ENCODE measurements at places on chromosomes 6 and 20.

GRCh38 chr6:113923526-113923925 is 47.4 kb downstream of the HDAC2 start:
- DNase-seq: no peak

- DNase-seq: no peak
Observed at GRCh38 chr20:36490191-36490590, 51.1 kb upstream of the MYL9 start.

DNA sequence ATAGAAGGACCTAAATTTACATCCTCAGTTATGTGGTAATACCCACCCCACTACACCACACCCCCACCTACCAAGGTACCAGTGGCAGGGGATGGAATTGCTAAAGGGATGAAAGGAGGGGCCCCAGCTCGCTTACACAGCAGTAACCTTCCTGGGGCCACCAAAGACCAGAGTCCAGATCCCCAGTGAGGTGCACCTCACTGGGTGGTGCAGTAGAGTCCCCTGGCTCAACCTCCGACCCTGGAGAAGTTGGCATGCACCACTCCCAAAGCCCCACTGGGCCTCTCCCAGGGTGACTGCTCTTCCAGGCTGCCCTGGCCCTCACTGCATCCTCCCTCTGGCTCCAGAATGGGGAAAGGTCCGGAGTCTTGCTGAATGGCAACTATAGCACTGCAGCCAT is 816 bp downstream of the UNC5CL start:
- no peak for DNase-seq

DNA sequence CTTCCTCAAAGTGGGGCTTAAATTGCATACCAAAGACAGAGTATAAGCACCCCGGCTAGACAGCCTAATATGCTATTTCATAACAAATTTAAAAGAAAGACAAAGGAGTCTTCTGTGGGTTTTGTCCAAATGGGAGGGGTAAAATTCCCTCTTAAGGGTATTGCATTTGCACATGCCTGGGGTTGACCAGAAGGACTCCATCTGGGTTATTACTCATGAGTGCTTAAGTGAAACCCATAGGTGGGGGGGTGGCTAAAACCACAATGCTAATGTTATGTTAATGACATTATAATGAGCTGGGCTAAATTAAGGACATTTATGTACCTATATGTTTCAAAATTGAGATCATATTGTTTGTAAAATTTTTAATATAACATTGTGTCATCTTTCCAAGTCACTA is 15.0 kb downstream of the IMPG1 start:
- no peak for DNase-seq

DNA sequence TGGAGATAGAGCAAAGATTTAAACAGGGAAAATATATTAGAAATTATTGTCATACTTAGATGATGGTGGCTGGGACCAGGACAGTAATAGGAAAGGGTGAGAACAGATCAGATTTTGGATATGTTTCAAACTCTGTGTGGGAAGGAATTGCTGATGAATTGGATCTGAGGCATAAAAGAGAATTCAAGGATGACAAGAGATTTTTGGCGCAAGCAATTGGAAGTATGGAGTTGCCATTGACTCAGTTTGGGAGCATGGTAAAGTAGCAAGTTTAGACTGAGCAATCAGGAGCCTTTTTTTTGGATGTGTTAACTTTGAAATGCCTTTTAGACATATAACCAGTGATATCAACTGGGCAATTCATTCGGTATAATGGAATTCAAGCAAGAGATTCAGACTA is 14.4 kb downstream of the TAB2 start:
- no peak for DNase-seq

DNA sequence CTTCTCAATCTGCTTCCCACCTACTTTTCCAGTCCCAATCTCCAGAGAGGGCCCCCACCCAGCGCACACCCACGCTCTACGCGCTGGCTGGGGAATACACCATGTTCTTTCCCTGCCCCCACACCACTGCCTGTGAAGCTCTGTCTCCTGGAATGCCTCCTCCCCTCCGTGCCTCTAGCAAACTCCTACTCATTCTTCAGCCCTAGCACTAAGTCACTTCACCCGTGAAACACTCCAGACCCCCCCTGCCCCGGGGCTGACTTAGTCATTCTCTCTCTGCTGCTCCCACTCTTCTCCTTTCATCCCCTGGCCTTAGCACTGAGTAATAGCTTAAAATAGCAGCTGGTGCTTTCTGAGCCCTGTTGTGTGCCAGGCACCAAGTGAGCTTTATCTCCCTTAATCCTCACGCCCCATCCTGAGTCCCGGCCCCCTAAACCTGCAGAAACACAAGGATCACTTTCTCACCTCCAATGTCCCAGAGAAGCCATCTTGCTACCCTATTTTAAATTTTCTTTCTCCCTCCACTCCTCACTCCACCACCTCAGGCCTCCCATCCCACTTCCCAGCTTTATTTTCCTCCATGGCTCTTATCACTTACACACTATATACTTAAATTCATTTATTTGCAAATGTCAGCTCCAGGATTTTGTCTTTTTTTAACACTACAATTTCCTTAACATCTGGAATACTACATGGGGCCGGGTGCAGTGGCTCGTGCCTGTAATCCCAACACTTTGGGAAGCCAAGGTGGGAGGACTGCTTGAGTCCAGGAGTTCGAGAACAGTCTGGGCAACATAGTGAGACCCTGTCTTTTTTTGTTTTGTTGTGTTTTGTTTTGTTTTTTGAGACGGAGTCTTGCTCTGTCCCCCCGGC is 6.3 kb upstream of the PARD6B start:
- peak; percentile 71 for DNase-seq

DNA sequence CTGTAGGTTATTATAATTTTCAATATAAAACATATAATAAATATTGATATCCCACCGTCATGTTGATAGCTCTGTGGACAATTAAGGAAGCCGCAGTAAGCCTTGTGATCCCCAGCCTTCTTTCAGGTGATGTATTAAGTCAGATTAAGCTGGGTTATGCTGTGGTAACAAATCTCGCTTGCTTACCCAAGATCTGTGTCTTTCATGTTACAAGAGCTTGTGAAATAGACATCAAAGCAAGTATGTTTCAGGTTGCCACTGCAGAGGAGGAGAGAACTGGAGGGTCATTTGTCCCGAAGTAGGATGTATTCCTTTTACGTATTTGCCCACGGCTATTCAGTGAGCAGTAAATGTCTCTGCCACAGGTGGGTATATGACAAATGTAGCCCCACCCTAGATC is 17.8 kb upstream of the BCKDHB start:
- DNase-seq: no peak

DNA sequence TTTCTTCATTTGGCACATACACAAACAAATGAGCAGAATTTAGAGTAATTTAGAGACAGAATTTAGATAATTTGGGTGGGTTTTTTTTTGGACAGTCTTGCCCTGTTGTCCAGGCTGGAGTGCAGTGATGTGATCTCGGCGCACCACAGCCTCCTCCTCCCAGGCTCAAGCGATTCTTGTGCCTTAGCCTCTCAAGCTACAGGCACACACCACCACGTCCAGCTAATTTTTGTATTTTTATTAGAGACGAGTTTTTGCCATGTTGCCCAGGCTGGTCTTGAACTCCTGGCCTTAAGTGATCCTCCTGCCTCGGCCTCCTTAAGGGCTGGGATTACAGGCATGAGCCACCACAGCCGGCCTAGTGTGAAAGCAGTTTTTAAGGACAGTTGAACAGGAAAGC is 127.8 kb downstream of the MTHFD1L start:
- no peak for DNase-seq

DNA sequence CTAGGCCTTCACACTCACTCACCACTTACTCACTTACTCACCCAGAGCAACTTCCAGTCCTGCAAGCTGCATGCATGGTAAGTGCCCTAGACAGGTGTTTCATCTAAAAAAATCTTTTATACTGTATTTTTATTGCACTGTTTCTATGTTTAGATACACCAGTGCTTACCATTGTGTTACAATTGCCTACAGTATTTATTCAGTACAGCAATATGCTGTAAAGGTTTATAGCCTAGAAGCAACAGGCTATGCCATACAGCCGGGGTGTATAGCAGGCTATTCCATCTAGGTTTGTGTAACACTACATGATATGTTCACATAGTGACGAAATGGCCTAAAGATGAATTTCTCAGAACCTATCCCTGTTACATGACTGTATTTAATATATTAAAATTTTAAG is 37.1 kb upstream of the KCNK5 start:
- no peak for DNase-seq

DNA sequence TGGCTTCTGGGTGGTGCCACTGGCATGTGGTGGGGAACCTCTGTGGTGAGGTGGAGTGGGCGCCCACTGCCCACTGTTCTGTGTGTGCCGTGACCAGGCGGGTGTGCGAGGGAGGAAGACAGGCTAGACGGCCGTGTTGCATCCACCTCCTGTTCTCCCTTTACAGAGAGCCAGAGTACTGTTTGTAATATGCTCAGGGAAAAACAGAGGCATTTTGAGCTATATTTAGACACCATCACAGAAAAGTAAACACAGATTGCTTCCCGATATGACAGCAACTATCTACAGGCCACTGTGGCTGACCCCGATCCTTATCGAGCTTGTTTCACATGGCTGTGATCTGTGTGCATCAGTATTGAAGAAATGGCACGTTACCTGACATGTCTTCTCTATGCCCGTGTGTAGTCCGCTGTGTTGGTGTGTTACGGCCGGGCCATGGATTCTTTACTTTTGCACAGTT is 45.6 kb downstream of the ARID1B start:
- DNase-seq: no peak

- no peak for DNase-seq
Observed at GRCh38 chr20:63860325-63861051, 810 bp upstream of the ABHD16B start.

DNA sequence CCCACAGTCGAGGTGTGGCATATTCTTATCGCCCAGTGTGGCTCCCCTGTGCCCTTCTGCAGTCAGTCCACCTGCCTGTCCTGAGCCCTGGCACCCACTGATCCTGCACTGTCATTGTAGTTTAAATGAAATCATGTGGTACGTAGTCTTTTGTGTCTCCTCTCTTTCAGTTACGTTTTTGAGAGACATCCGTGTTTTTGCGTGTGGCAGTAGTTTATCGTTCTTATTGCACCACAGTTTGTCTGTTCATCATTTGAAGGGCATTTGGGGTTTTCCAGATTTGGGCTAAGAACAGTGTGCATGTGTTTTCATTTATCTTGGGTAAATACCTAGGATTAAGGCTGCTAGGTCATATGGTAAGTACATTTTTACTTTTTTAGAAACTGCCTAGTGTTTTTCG is 49.3 kb downstream of the SPATA2 start:
- no peak for DNase-seq

DNA sequence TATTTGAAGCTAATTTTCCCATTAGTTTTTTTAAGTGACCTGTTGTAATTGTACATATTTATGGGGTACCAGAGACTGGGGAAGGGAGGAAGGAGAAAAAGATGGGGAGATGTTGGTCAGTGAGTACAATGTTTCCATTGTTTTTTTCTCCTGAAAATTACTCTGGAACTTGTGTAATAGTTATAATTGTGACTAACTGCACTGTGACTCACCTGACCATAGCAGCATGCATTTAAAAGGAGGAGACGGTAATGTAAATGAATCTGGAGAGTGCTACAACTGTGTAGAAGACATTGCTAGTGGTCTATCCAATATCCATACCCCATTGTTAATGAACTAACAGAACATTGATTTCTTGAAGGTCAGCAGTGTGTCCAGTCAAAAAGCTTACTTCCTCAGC is 133.4 kb downstream of the RFPL4B start:
- DNase-seq: no peak

DNA sequence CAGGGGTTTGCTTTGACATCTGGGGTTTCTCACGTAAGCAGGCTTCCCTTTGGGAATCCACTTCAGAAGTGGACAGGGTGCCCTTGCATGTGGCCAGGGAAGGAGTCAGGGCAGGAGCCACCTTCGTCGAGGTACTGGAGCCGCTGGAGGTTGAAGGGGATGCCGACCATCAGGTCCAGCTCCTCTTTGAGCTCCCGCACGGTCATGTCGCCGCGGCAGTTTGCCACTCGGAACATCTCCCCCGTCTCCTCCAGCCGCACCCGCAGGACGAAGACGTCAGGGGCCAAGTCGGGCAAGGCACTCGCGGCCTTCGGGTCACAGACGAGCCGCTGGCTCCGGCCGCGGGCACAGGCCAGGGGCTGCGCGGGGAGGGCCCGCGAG is 360 bp downstream of the ANKRD60 start:
- DNase-seq: no peak

- DNase-seq: no peak
Observed at GRCh38 chr20:11193241-11193640, 519.4 kb upstream of the JAG1 start.

GRCh38 chr6:81938991-81939732 is 186.7 kb upstream of the TENT5A start:
- DNase-seq: no peak

GRCh38 chr20:14412065-14412681 is 74.8 kb upstream of the FLRT3 start:
- DNase-seq: no peak

GRCh38 chr6:19515939-19516338 is 321.2 kb upstream of the ID4 start:
- DNase-seq: no peak

DNA sequence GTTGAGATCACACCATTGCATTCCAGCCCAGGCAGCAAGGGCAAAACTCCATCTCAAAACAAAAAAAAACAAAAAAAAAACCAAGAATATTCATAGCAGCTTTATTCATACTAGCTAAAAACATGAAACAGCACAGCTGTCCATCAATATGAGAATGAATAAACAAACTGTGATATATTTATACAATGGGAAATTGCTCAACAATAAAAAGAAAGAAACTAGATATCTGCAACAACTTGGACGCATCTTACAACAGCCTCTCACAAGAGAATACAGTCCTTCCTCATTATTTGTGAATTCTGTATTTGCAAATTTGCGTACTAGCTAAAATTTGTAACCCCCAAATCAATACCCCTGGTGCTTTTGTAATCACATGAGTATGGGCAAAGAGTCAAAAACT is 28.2 kb upstream of the SPAG4 start:
- DNase-seq: no peak

GRCh38 chr6:3294396-3294795 is 35.6 kb downstream of the PSMG4 start:
- DNase-seq: no peak

DNA sequence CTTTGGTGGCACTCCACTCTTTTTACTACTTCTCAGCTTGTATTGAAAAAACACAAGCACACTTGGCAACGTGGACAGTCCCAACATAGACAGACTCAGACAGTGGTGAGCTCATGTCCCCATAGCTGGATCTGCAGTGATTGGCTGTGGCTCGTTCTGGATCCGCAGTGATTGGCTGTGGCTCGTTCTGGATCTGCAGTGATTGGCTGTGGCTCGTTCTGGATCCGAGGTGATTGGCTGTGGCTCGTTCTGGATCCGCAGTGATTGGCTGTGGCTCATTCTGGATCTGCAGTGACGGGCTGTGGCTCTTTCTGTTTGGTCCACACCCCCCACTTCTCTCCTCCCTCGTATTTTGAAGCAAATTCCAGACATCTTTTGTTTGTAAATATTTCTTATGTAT is 28.0 kb downstream of the OSBPL2 start:
- DNase-seq: no peak

GRCh38 chr6:5300206-5300764 is 39.0 kb downstream of the FARS2 start:
- DNase-seq: no peak

GRCh38 chr20:50260479-50261221 is 70.0 kb downstream of the CEBPB start:
- no peak for DNase-seq

GRCh38 chr20:52083627-52084232 is 107.8 kb downstream of the ZFP64 start:
- DNase-seq: no peak

Measured in stimulated activated CD4-positive, alpha-beta T cell treated with anti-CD3 and anti-CD28 coated beads, Interleukin-1b, Interleukin-23, amount 100 ng/mL, for 1 hour (primary cell).